T-cell (primary cell): ENCODE measurements at places on chromosomes 4 and X. TPM values are rescaled to one million over a fixed set of nuclear protein-coding genes. Genes with fewer than 3 reads are reported as not detected.

DNA sequence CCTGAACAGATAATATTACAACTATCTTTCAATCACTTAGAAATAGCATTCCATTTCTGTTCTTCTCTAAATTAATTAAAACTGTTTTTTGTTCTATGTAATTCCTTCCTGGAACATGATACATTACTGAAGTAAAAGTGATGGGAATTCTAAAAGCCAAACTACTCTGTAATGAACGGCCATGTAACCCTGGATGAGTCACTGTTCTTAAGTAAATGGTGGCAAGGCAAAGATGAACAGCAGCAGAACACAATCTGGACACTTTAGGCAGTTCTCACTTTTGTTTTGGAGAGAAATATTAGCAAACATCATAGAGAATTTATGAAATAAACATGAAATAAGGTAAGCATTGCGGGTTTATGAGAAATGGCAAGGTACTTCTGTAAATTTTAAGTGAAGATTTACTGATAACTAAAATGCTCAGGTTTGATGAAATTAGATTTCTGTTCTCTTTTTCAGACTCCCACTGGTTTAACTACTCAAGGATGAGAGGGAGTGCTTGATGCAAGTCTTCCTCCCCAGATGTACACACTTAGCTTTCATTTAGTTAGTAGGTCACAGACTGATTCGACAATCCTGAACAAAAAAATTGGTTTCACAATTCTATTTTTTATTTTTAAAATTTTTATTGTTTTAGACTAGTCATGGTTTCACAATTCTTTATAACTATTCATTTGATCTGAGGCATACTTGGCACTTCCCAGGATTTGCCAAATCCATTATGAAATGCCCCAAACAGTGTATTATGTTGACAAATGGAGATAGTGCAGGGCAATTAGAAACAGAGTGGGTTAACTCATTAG lies 964 bp upstream of the GPR82 start:
- H3K36me3 ChIP-seq = peaks cover 4% of the 10 kb centered on the region
- DNase-seq = no peak
- no peaks in the 10 kb centered on the region for H3K27me3 ChIP-seq
- H3K4me3 ChIP-seq = no peak overlapping the region
- peak overlapping the region; percentile 23 for H3K27ac ChIP-seq
- peaks cover 22% of the 10 kb centered on the region for H3K4me1 ChIP-seq

- H3K4me1 ChIP-seq = no peaks in the 10 kb centered on the region
- no peak overlapping the region for H3K4me3 ChIP-seq
- no peaks in the 10 kb centered on the region for H3K36me3 ChIP-seq
- no peaks in the 10 kb centered on the region for H3K27me3 ChIP-seq
- no peak overlapping the region for H3K27ac ChIP-seq
- no peak for DNase-seq
These were observed 772.0 kb downstream of the TRIML1 start for GRCh38 chr4:188911199-188911598.

DNA sequence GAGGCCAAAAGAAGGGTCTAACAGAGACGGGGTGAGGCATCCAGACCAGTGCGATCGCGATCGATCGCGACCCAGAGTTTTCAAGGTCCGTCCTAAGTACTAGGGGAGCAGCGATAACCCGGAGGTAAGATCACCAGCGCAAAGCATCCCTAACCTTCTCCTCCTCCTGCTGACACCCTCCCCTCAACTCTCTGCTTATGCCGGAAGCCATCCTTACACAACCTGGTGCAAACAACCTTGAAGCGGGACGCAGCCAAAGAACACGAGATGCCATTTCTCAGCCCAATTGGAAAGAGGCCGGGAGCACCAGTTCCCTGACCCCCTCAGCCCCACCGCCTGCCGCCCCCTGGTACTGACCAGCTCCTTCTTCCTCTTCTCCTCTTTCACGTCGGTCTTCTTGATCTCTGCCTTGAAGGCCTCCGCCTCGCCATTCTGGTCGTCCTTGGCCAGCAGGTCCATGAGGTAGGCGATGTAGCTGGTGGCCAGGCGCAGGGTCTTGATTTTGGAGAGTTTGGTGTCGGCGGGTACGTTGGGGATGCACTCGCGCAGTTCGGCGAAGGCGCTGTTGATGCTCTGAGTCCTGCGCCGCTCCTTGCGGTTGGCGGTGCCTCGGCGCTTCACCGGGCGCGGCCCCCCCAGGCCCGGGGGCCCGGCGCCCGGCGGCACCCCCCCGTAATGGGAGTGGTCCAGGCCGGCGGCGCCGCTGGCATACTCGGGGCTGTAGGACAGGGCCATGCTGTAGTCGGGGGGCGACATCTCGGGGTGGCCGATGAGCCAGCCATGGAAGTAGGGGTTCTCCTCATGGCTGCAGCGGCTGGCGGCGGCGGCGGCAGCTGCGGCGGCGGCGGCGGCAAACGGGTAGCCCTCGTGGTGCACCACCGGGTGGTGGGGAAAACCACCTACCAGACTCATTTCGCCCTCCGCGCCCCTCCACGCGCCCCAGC lies 1.4 kb downstream of the HAND2 start:
- H3K4me3 ChIP-seq = no peak overlapping the region
- no peaks in the 10 kb centered on the region for H3K36me3 ChIP-seq
- DNase-seq = no peak
- peaks cover 89% of the 10 kb centered on the region for H3K27me3 ChIP-seq

DNA sequence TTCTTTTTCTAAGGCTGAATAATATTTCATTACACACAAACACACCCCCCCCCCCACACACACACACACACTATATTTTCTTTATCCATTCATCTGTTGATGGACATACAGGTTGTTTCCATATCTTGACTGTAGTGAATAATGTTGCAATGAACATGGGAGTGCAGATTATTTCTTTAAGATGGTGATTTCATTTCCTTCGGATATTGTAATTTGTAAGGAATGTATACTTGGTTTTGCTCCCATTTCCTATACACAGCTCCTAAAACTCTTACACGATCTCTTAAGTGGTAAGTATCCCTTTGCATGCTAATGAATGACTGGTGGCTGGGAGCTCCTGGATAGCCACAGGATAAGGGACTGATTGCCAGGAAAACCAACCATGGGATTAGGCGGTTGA lies 14.7 kb upstream of the RBMXL3 start:
- no peak overlapping the region for H3K4me3 ChIP-seq
- no peak overlapping the region for H3K27ac ChIP-seq
- H3K4me1 ChIP-seq = no peaks in the 10 kb centered on the region
- no peaks in the 10 kb centered on the region for H3K36me3 ChIP-seq
- H3K27me3 ChIP-seq = no peaks in the 10 kb centered on the region

The SCML1 gene
- 16.7 TPM for total RNA-seq
